ENCODE measurements at places on chromosomes 2 and 18. TPM values are rescaled to one million over a fixed set of nuclear protein-coding genes. Genes with fewer than 3 reads are reported as not detected.

Gene PSMD1
- total RNA-seq, result 112 TPM

Gene EML6
- total RNA-seq, result 1.1 TPM

- DNase-seq, result no peak
Measured at GRCh38 chr2:22377268-22377667, 1007.7 kb upstream of the KLHL29 start.

Gene TMEM178A
- 1.6 TPM for total RNA-seq

- no peak for DNase-seq
Measured at GRCh38 chr2:236895497-236895896, 190.2 kb upstream of the COPS8 start.

Gene COL6A3
- 143 TPM for total RNA-seq
